ENCODE measurements at places on chromosomes 2 and 18.
A peak's percentile ranks its signal among the peaks of the same experiment; 100 is the strongest.

GRCh38 chr2:163248376-163249253 lies 410.0 kb upstream of the KCNH7 start:
- DNase-seq, result no peak

DNA sequence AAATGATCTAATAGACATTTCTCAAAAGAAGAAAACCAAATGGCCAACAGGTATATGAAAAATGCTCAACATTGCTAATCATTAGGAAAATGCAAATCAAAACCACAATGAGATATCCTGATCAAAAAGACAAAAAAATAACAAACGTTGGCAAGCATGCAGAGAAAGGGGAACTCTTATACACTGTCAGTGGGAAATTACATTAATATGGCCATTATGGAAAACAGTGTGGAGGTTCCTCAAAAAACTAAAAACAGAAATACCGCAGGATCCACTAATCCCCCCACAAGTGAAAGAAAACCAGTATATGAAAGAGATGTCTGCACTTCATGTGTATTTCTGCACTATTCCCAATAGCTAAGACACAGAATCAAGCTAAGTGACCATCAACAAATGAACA lies 57.7 kb upstream of the CTIF start:
- DNase-seq, result no peak

DNA sequence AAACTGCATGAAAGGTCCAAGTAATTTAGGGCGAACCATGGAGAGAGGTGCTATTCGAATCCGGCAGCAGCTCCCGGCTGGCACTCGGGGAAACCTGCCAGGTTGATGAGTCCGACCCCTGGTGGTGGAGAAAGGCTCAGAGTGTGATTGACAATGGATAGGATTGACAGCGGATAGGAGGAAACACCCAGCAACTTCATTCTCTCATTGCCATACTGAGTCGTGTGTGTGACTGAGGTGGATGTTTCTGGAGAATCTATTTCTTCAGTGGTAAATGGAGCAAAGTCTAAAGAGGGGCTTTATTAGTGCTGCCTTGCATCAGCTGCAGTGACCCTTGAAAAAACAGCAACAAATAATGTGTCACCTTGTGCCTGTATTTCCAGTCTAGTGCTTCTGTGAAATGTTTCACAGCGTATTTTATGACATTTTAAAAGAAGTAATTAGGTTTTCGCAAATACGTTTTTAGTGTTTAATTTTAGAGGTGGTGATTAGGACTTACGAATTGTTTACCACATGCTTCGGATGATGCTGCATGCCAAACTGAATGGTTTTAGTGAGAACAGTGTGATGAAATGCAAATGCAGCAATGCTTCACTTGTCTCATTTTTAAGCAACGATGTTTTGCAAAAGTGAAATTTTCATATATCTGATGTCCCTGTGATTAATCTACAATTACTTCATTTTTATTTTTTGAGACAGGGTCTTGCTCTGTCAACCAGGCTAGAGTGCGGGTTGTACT lies 102.0 kb downstream of the DCDC2C start:
- no peak for DNase-seq

DNA sequence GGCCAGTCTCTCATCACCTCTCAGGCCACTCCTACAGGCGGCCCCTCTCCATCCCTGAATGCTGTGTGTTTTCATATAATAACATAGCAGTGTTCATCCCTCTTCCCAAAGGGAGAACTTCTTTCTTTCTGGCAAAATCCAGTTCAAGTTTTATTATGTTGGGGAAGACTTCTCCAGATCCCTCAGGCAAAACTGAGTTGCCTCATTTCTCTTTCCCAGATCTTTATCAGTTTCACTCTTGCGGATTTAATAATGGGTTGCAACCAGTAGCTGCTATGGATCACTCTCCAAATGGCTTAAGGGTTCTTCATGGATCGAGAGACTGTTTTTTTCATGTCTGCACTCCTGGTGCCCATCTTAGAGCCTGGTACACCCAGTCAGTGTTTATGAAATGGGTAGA lies 129.9 kb downstream of the FHOD3 start:
- DNase-seq, result no peak

GRCh38 chr2:8211384-8211783 lies 470.5 kb upstream of the ID2 start:
- DNase-seq, result no peak

- DNase-seq, result no peak
These were observed 142.2 kb downstream of the MAP2 start for GRCh38 chr2:209565896-209566582.

DNA sequence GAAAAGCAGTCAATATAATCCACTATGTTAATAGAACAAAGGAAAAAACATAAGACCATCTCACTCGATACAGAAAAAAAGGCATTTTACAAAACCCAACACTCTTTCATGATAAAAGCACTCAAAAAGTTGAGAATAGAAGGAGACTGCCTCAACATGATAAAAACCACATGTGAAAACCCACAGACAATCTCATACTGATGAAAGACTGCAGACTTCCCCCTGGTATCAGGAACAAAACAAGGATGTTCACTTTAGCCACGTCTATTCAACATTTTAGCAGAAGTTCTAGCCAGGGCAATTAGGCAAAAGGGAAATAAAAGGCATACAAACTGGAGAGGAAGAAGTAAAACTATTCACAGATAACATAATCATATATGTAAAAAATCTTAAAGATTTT lies 285.9 kb downstream of the EIPR1 start:
- no peak for DNase-seq

GRCh38 chr2:46353509-46353908 lies 56.3 kb downstream of the EPAS1 start:
- no peak for DNase-seq

- no peak for DNase-seq
These were observed 550 bp downstream of the RAB1A start for GRCh38 chr2:65129286-65129825.

GRCh38 chr2:20148923-20149702 lies 75.8 kb downstream of the SDC1 start:
- DNase-seq, result peak; percentile 94

GRCh38 chr2:101223814-101224231 lies 28.9 kb upstream of the CNOT11 start:
- no peak for DNase-seq

DNA sequence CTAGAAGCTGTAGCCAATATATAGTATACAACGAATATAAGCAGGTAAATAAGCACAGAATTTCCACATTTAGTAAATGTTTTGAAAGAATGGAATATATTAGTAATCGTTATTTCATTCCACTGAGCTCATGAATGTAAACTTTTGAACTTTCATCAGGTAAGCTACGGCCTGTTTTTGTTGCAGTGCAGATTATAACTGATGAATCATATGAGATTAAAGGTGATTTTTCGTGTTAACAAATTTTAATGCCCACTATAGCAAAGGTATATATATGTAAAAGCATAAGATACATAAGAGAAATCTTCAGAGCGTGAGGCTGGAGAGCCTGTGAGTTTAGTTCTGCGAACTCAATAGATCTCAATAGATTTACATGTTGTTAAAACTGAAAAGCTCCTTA lies 1.1 kb downstream of the SCYGR1 start:
- DNase-seq, result no peak

GRCh38 chr2:45256867-45257641 lies 247.8 kb upstream of the SIX2 start:
- DNase-seq, result no peak

- DNase-seq, result no peak
These were observed 58.3 kb downstream of the LAMA1 start for GRCh38 chr18:7059276-7059675.

DNA sequence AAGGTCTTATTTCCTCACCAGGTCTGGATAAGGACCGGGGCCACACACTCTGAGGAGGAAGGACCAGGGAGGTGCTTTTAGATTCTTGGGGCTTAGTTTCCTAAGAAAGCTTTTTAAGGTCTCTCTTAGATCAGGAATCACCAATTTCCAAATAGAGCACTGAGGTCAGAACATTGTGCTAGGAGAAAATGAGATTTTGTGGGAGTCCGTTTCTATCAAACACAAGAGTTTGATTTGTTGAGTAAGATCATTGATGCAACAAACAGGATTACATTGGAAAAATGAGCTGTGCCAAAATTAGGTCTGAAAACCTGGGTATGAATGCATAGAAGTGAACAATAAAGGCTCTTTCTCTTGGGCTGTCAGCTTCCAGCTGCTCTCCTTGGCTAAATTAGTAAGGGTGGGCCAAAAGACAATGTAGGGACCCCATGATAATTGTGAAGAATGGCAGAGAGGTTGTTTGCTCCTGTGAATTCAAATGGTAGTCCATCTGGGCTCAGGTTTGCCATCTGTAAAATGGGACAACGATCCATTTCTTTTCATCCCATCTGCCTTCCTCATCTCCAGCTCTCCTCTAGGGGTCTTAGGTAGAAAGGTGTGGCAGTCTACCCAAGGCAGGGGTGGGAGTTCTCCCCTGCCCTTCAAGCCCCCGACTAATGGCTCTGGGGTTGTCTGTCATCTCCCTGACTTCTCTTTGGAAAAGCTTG lies 20.0 kb downstream of the IGFBP2 start:
- no peak for DNase-seq

DNA sequence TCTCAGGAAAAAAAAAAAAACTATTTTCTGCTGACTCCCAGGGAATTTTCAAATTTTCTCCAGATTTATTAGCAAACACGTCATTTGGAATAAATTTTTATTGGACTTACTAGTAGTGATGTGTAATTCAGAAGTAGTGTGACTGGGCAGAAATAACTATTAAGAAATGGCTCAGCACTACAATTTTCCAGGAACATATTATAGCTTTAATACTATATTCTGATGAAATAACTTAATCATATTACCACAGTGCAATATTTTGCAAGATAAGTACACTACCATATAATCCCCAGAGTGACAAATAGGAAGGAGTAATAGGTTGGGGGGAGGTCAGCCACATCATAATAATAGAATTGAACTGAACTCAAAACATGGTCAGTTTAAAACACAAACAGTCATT lies 19.7 kb upstream of the TNFAIP6 start:
- DNase-seq, result peak; percentile 38

GRCh38 chr2:62452701-62453454 lies 53.1 kb downstream of the TMEM17 start:
- no peak for DNase-seq

DNA sequence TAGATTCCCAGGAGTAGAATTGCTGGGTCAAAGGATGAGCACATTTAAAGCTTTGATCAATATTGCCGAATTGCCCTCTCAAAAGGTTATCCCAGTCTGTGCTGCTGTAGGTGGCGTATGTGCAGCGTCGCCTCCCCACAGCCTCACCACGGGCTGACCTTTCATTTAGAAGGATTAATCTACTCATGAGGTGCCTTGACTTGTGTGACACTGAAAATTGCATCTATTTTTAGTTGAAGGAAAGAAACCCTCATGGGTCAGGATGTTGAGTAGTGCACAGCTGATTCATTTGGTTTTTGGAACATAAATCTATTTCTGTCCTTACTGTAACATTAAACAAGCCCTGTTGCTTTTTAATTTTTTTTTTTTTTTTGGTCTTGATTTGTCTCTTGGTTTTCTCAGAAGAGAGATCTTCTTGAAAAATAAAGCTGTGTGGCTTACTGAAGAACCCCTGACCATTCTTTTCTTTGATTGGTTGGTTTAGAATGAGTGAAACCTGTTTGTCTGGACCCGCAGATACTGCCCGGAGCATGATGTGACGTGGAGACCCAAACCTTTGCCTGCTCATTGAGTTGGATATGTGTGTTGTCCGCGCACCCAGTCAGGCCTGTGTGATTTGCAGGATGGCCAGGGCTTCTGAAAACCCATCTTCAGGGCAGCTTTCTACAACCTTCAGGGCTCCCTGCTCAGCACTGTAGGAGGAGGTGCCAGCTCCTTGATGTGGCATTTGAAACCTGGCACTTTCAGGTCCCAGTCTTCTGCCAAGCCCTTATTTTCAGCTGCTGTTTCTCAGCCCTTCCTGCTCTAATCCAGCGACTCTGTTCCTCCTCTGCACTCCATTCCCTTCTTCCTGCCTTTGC lies 61.0 kb downstream of the LPIN1 start:
- no peak for DNase-seq

- no peak for DNase-seq
These were observed 122.1 kb upstream of the FOSL2 start for GRCh38 chr2:28270456-28271152.

DNA sequence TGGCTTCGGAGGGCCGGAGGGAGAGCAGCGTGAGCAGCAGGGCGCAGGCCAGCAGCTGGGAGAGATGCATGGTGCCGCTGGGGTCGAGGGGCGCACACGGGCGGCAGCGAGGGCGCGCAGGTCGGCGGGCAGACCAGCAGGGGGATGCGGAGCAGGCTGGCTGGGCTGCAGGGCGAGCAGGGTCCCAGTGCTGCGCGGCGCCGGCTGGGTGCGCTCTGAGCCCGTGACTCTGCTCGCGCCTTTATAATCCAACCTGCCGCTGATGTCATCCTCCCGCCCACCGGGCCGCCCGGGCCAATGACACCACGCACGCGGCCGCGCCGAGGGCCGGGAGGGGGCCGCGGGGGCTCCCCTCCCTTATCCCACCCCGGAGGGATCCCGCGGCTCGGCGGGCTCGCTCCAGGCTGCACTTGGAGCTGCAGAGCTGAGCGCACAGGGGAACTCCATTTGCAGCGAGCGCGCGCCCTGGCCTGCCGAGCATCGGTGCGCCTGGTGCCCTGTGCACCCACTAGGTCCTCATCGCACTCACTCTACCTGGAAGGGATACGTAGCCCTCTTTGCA lies at the start of gene NPPC:
NPPC (minus strand) TSS at position 217 of the 562 bp plus-strand sequence; CDS start at position 70, 147 bp downstream.
- DNase-seq, result peak; percentile 15

- no peak for DNase-seq
These were observed 34.0 kb upstream of the KLF11 start for GRCh38 chr2:10009271-10009810.

DNA sequence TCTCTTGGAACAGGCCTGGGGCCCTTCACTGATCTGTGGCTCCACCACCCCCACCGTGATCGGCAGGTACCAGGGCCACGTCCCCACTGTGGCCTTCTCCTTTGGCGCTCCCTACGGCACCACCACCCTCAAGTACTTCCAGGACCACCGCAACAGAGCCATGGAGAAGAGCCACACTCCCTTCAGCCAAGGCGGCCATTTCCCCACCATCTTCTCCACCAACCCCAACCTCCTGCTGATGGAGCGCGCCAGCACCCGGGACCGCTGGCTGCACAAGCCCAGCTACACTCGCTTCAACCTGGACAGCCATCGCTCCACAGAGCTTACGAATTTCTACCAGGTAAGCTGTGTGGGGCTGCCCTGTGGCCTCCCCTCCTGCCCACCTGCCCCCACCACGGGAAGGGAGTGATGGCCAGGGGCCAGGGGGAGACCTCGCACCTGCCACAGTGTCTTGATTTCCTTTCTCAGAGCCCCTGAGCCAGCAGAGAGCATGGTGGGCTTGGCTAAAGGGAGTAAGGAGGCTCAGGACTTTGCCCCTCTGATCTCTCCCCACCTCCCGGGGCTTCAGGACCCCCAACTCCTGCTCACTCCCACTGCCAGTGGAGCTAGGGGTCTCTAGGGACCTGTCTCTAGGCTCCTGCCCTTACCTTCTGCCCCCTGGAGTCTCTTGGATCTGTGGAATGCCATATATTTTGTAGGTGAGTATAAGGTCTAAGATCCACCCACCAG lies 65.2 kb downstream of the CIB4 start:
- no peak for DNase-seq

GRCh38 chr2:205403244-205403825 lies 279.0 kb upstream of the NRP2 start:
- DNase-seq, result peak; percentile 40

DNA sequence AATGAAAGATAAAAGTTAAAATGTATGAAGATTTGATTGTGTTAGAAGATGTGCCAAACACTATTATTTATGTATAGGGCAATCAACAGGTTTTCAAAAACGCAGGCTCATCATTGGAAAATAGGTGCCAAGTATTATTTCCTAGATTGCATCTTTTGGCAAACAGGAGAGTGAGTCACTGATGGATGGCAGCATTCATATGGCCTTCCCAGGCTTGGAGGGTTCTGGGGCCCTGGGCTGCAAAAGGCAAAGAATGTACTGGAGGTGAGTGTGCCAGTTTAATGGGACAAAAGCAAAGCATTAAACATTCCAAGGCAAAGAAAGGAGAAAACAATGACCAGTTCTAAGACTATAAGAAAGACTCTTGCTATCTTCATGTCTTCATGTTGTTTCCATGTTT lies 379.4 kb downstream of the RIT2 start:
- DNase-seq, result no peak

Data from HCEC 1CT (cell line).